Right cardiac atrium (tissue), 5 donors: ENCODE measurements at places on chromosomes 6 and 20. TPM values are rescaled to one million over a fixed set of nuclear protein-coding genes. Genes with fewer than 3 reads are reported as not detected.

DNA sequence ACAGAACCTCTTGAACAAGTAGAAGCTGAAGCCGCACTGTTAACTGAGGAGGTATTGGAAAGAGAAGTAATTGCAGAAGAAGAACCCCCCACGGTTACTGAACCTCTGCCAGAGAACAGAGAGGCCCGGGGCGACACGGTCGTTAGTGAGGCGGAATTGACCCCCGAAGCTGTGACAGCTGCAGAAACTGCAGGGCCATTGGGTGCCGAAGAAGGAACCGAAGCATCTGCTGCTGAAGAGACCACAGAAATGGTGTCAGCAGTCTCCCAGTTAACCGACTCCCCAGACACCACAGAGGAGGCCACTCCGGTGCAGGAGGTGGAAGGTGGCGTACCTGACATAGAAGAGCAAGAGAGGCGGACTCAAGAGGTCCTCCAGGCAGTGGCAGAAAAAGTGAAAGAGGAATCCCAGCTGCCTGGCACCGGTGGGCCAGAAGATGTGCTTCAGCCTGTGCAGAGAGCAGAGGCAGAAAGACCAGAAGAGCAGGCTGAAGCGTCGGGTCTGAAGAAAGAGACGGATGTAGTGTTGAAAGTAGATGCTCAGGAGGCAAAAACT is 40.1 kb downstream of the ZBTB2 start:
- DNase-seq: no peak

DDRGK1 gene
- total RNA-seq: 38.5 TPM

SYTL3 gene
- total RNA-seq: 10.2 TPM

- DNase-seq: no peak
Measured at GRCh38 chr6:69663215-69663614, 133.6 kb downstream of the LMBRD1 start.

- peak; percentile 97 for DNase-seq
Measured at GRCh38 chr6:100880853-100881706, at the start of gene ASCC3. Gene ASCC3 (minus strand): TSS chr6:100881329. CDS start chr6:100867997, 13,332 bp downstream.

MRPS18A gene
- total RNA-seq: 33.1 TPM

DNA sequence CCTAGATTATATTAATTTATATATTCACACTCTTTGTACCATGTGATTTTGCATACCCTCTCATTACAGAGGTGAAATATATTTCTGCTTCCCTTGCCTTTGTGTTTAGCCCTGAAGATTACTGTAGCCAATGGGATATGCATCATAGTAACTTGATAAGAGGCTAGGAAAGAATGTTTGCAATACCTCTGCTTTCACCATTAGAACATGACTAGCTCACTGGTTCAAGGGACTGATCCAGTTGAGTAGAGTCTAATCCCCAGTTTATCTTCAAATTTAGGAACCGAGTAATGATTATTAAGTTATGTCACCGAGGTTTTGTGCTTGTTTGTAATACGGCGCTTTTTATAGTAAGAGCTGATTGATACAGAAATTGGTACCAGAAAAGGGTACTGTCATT is 552.6 kb upstream of the GJE1 start:
- no peak for DNase-seq

- no peak for DNase-seq
Measured at GRCh38 chr6:56062836-56063235, 184.5 kb downstream of the COL21A1 start.

DNA sequence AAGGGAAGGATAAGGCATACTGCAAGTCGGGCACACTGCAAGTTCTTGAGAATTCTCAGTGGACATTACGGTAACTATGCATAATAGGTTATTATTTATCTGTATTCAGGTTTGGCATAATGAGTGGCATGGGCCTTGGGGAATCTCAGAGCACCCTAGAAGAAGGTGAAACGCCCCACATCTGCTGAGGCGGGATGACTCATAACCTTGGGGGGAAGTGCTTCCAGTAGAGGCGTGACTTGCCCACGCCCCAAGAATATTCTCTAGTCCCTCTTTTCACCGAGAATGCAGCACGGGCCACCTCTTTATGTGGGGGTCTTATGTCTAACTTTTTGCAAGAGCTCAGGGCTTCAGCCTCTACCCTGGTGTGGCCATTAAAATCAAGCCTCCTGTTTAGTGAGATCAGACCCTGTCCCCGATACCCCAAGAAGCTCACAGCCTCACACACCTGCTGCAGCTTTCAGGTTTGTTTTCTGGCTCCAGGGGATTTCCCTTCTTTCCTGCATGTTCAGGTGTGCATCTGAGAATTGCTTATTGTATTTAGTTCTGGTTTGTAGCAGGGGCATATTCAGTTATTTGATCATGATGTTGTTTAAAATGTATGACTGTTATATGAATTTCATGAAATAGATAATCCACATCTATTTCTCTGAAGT is 19.1 kb downstream of the ZFP64 start:
- no peak for DNase-seq

DNA sequence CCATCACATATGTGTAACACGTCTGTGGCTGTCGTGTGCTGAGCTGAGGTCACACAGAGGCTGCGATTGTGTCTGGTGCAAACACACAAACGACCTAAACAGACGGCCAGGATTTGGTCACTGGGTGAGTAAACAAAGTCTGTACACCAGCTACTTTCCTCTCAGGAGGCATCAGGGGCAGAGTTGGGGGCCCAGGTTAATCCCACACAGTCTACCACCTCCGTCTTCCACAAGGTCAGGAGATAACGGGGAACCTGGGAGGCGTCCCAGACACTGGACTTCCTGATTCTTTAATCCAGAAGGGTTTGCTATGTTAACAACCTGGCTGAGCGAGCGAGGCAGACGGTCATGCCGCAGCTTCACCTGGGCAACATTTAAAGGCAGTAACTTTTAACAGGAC is 1.5 kb downstream of the DACT2 start:
- no peak for DNase-seq

- no peak for DNase-seq
Measured at GRCh38 chr6:88629838-88630494, 333.5 kb downstream of the RNGTT start.

- DNase-seq: no peak
Measured at GRCh38 chr20:11375966-11376365, 541.7 kb upstream of the BTBD3 start.

DNA sequence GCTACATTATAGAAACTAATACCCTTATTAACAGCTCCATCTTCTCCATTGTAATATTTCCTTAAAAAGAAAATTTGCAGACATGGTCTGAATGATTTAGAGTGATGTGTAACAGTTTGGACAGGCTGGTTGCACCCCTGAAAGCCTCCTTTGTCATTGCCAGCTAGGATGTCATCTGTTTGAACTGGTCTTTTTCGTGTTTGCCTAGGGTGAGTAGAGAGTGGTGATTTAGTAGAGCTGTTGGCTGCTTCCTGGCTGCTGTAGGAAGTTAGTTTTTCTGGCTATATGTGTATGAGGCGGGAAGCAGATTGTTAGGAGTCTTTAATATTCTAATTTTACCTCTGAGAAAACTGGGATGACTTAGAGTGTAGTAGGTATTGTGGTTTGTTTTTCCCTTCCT is 101.1 kb downstream of the ZFAND3 start:
- no peak for DNase-seq

GRCh38 chr6:130851026-130851425 is 23.8 kb downstream of the SMLR1 start:
- no peak for DNase-seq

SRMS gene
- not detected for total RNA-seq

GABRR1 gene
- total RNA-seq: not detected

DNA sequence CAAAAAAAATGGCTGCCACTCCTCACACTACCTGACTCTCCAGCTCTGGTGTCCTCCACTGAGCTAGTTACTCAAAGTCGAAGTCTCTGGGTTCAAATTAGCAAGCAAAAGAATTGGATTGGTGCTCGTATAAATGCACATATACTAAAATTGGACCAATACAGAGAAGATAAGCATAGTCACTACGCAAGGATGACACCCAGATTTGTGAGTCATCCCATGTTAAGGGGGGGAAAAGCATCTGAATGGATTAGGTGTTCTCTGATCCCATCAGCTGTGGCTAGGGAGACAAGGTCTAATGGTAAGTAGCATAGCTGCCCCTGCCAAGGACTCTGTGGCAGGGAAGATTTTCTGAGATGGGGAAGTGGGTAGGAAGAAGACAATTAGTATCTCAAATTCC is 18.3 kb upstream of the AMD1 start:
- DNase-seq: no peak

DNA sequence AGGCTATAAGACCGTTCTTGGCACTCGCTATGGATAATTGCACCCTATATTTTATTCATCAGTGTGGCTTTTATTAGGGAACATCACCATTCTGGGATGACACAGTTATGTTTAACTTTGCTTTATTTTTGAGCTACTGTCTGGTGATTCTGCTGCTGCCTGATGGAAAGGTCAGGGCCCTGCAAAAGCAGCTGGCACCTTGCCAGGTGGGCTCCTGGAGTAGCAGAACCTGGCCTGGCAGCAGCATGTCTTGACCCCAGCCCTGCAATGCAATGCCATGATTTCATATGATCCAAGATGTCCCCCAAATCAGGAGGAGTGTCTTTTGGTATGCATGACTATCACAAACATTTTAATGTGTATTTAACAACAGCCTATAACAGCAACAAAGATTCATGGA is 228.4 kb upstream of the RSPO3 start:
- DNase-seq: peak; percentile 41

- DNase-seq: no peak
Measured at GRCh38 chr6:11341867-11342266, 109.4 kb upstream of the NEDD9 start.

HFE gene
- total RNA-seq: 13.2 TPM

OR2H1 gene
- total RNA-seq: not detected

DNA sequence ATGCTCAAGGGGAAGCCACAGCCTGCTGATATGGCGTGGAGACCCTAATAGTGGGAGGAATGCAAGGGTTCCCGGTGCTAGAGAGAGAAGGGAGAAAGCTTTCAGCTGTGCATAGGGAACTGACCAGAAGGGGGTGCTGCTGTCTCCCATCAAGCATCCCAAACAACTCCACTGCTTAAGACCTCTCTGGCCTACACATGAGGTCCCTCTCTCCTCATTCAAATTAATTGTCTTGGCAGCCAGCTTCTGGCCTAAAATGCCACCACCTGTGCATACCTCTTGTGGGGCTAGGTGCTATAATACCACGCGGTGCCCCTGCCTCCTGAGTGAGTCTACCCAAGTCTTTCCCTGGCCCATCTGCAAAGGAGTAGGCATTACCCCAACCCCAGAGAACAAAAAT is 14.5 kb downstream of the ADISSP start:
- DNase-seq: peak; percentile 64

GRCh38 chr6:73076211-73076954 is 148.9 kb downstream of the KHDC1L start:
- no peak for DNase-seq

EDN1 gene
- 1.8 TPM for total RNA-seq

DNA sequence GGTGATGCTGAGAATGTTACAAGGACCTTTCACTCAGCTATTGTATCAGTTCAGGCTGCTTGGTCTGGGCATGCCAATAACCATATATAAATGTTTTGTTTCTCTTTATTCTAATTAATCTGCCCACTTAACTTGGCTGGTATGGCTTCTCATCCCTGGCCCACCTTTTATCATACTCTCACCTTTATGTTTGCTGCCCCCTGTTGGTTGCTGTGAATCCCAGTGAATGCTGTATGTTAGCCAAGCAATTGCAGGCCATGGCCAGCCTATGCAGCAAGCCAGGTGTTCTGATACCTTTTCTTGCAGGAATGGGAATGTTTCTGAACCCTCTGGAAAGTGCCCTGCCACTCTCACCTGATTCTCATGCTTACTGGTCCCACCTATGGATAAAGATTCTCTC is 54.6 kb downstream of the PCSK2 start:
- no peak for DNase-seq

DNA sequence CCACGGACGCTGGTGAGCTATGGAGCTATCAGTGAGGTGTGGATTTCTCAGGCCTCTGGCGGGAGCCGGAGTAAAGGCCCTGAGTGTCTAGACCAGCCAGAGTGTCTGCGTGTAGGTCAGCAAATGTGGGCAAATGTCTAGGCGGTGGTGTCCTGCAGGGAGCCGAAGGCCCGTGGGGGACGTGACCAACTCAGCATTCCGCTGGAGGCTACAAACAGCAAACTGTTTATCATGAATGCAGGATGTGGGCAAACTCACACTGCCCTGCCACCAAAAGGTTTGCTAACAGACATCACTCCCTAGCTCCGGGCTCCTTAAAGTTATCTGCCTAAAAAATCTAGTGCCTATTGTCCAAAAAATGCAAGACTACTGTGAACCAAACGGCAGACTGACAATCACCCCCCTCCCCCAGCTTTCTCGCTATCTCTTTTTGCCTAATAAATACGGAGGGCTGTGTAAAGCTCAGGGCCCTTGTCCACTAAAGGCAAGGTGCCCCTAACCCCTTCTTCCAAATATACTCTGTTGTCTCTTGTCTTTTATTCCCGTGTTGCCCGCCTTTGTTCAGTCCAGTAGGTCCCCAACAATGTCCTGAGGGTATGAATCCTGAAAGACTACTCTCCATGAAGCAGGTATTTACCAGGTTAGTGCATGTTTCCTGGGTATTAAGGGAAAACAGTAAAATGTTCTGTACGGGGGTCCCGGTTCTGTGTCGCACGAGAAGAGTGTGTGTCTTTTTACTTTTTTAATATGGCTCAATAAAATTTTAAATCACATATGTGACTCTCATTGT is 29.0 kb upstream of the AFDN start:
- no peak for DNase-seq

GRCh38 chr6:170210026-170210390 is 80.9 kb downstream of the DLL1 start:
- DNase-seq: no peak

DNA sequence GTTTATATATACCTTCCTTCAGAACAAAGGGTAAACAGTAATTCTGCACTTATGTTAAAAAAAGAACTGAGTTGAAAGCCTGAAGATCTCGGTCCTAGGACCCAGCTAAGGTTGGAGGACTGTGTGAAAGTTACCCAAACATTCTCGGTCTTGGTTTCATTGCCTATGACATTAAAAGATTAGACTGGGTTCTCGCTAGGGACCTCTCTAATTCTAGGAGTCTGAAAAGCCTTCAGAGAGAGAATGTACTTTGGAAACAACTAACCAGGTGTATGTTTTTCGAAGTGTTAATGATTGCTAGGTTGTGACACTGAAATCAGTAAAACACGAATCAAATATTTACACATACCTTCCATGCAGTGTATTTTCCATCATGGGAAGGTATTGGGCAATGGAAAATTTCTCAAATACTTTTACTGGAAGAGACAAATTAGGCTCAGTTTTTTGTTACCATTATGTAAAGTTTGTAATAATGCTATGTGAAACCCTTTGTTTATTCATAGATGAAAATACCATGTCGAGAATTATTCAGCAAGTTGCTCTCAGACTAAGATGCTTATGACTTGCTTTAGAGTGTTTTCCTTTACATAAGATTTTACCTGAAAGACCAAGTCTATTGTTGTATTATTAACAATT is 113.7 kb upstream of the LOC128125822 start:
- DNase-seq: no peak

- DNase-seq: no peak
Measured at GRCh38 chr20:16441546-16442164, 131.6 kb downstream of the KIF16B start.

DNA sequence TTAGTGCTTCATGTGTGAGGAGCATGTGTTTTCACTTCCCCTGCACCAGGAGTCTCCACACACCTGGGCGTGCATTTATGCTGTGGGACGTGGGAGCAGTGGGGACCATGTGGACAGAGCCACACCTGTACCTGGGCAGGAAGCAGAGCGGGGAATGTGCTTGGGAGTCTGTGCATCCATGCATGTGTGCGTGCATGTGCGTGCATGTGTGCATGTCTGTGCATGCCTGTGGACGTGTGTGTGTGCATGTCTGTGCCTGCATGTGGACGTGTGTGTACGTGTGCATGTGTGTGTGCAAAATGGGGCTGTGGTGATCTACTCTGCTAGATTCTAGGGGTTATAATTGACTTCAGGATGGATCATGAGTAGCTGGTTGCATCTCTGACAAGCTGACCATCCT is 224.0 kb upstream of the GMDS start:
- no peak for DNase-seq

- no peak for DNase-seq
Measured at GRCh38 chr6:52992980-52993920, 1.8 kb downstream of the GSTA4 start.
